ENCODE measurements at places on chromosomes 3 and 15.
A peak's percentile ranks its signal among the peaks of the same experiment; 100 is the strongest.

- no peak for DNase-seq
Observed at GRCh38 chr3:135755330-135756105, 210.0 kb upstream of the PPP2R3A start.

- DNase-seq = no peak
Observed at GRCh38 chr15:90301707-90302300, 36.3 kb downstream of the NGRN start.

DNA sequence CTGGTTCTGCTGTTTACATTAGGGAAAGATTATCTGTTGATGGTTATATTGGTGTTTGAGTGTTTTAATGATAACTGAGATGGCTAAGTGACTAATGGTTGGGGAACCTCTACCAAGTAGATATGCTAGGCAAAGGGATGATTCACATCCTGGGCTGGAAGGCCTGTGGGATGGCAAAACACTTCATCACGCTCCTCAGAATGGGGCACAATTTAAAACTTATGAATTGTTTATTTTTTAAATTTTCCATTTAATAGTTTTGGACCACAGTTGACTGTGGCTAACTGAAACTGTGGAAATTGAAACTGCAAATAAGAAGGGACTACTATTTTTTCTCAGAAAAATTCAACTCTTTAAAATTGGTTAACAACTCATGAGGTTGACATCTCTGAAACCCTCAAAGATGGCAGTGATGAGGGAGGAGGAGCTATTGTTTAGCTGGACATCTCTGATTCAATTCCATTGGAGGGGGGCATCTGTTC is 100.5 kb upstream of the ZBED2 start:
- DNase-seq = no peak

DNA sequence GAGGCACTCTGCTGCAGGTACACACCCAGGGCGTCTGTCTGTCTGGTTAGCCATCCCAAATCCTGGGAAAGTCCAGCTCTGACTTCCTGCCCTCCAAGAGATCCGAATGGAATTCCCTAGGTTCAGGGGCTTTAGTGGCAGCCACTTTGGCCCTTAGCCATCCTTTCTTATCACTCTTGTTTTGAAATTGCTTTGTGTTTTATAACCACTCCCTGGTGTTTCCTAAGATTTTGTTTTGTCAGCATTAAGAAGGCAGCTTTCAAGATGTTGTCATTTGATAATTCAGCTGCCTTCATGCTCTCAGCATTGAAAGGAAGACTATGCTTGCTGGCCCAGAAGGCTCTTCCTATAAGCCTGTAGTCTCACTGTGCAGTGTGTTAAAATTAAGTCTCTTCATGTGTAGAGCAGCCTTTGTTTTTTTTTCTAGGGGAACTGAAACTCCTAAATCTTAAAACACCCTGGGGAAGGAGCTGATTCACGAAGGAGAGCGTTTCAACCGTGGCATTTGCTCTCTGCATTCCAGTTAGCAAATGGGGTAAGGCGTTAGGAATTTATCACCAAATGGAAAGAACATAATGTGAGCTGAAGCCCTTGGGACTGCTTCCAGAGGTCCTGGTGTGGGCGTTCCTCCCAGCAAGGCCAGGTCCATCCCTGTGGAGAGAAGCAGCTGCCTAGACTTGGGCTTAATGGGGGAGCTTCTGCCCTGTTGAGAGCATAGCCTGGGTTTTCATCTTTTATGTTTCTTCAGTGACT is 14.2 kb upstream of the CLEC3B start:
- DNase-seq = no peak

- no peak for DNase-seq
Observed at GRCh38 chr3:166488977-166489672, 651.9 kb upstream of the BCHE start.

DNA sequence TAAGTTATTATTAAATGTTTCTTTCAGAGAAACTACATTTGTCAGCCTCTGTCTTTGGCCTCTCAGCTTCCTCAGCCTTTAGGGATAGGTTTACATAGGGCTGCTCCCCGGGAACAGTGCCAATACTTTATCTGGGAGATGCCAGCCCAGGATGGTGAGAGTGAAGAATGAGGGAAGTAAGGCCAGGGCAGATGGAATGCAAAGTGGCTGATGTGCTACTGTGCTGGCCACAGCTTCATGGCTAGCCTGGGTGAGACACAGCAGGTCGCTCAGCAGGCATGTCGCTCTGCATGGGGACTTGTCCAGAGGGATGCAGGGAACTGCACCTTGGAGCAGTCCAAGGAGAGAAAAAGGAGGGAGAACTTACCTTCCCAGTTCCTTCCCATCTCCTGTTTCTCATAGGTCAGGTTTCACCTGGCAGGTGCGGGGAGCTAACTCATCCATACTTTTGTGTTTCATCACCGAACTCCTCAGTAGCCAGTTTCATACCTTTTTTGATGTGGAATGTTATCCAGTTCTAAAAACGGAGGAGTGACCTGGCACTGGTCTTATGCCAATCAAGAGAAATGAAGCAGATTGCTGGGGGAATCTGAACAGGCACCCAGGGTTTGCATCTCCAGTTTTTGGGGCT is 30.9 kb upstream of the C15orf39 start:
- no peak for DNase-seq

DNA sequence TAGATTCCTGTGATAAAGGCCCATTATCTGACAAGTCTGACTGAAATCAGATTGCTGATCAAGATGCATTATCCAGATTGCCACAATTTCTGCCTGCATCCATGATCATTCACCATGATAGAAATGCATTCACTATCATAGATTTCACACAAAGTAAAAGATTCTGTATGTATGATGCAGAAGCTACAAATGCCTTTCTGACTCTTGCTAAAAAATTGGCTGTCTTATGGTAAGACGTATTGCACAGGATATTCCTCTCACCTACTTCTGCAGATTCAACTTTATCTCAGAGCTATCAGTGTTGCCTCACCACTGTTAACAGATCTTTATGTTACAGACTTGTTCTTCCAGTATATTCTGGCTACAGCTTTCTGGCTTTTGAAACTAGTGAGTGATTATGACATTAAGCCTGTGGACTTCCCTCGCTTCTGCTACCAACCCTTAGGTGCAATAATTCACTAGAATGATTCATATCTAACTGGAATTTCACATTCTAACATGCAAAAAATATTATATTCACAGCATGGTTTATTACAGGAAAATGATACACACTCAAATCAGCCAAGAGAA is 955.3 kb downstream of the EPHA3 start:
- DNase-seq = no peak

- DNase-seq = no peak
Observed at GRCh38 chr3:133469140-133469731, 69.4 kb downstream of the BFSP2 start.

GRCh38 chr15:99438691-99439523 is 126.9 kb upstream of the MEF2A start:
- DNase-seq = peak; percentile 41

- no peak for DNase-seq
Observed at GRCh38 chr15:66846811-66847210, 144.8 kb downstream of the SMAD6 start.
